Stimulated activated CD4-positive, alpha-beta T cell treated with anti-CD3 and anti-CD28 coated beads, Interleukin-1b, Interleukin-23, amount 100 ng/mL, for 1 hour (primary cell): ENCODE measurements at places on chromosomes 2 and 18.

DNA sequence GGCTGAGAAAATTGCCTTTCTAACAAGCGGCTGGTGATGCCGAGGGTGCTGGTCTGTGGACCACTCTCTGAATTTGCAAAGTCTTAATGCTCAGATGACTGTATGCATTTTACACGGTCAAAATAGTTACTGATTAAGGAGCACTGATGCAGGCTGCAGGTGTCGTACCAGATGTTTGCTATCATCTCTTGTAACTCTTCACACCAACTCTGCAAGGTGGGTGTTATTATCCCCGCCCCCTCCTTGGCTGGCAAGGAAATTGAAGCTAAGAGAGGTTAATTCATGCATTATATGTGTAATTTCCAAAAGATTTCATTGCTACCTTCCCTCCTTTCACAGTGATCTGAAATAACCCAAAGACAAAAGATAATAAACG is 13.0 kb upstream of the LBH start:
- DNase-seq, result no peak

DNA sequence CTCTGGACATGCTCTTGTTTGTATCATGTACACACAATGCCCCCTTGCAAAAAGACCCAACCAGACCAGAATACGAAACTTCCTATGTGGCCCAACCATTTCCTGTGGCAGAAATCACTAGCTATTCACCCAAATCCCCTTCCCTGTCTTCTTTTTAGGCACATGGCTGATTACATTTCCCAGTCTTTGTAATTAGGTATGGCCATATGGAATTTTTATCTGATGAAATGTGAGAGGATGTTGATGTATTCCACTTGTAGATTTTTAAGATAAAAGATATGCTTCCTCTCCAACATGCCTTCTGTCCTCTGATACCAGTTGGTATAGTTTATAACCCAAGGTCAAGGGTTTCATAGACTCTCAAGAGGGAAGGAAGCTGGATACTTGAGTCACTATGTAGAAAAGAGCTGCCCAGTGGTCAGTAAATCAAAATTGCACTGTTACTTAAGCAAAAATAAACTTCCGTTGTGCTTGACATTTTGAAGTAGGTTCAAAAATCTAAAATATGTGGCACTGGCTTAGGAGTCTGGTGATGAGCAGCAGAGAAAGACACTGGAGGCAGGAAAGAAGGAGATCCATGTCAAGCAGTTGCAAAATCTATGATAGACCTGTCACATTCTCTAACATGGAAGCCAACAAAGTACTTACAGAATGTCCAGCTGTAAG is 297.4 kb downstream of the SMAD2 start:
- no peak for DNase-seq

GRCh38 chr18:58303363-58303762 is 259.3 kb downstream of the NEDD4L start:
- DNase-seq, result no peak

DNA sequence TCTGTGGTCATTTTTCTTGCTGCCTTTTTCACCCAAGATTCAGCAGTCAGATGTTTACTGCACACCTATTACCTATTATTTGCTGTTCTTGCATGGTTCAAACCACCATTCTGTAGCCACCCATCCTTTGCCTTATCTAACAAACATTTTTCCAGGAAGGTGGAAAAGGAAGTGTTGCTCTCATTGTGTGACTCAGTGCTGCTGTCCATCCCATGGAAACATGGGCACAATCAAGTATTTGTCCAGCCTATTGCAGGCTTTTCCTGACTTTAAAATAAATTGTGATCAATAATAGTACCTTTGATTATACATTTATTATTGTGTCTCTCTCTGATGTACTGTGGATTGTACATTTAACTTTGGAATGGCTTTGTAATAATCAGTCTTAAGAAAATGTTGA is 53.2 kb downstream of the USP14 start:
- DNase-seq, result no peak

- DNase-seq, result no peak
Measured at GRCh38 chr2:163465440-163465839, 270.4 kb downstream of the FIGN start.

GRCh38 chr2:85536479-85536878 is 2.5 kb upstream of the MAT2A start:
- no peak for DNase-seq
